ENCODE measurements at places on chromosomes 2 and 18.

- DNase-seq = no peak
These were observed 222.4 kb upstream of the RAB12 start for GRCh38 chr18:8386669-8387380.

GRCh38 chr2:160878618-160879017 is 281.6 kb upstream of the TANK start:
- DNase-seq = no peak

DNA sequence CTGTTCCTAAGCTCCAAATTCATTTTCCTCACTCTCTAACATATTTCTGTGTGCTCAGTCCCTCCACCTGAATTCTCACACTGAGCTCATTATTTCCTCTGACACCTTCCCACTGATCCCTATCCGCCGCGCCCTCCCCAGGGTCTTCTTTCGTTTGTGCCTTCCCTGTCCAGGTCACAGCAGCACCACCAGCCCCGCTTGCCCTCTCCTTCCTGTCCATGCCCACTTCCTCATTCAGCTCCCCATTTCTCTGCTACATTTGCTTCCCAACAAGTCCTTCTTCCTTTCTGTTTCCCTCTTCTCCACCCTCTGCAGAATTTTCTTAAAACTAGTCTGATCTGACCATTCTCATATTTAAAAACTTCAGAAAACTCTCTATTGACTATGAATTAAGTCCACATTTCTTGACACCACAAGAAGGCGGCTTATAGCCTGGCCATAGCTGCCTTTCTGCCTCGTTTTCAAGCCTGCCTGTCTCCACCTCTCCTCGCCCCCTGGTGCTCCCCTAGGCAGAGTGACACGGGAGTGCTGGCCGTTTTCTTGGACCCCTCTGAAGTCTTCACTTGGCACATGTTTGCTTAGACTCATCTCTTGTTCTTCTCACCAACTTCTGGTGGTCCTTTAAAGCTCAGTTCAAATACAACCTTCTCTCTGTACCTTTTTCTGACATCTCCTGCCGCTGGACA is 138.7 kb upstream of the BOD1L2 start:
- no peak for DNase-seq

- no peak for DNase-seq
These were observed 45.4 kb downstream of the SLC16A14 start for GRCh38 chr2:230023313-230023712.

DNA sequence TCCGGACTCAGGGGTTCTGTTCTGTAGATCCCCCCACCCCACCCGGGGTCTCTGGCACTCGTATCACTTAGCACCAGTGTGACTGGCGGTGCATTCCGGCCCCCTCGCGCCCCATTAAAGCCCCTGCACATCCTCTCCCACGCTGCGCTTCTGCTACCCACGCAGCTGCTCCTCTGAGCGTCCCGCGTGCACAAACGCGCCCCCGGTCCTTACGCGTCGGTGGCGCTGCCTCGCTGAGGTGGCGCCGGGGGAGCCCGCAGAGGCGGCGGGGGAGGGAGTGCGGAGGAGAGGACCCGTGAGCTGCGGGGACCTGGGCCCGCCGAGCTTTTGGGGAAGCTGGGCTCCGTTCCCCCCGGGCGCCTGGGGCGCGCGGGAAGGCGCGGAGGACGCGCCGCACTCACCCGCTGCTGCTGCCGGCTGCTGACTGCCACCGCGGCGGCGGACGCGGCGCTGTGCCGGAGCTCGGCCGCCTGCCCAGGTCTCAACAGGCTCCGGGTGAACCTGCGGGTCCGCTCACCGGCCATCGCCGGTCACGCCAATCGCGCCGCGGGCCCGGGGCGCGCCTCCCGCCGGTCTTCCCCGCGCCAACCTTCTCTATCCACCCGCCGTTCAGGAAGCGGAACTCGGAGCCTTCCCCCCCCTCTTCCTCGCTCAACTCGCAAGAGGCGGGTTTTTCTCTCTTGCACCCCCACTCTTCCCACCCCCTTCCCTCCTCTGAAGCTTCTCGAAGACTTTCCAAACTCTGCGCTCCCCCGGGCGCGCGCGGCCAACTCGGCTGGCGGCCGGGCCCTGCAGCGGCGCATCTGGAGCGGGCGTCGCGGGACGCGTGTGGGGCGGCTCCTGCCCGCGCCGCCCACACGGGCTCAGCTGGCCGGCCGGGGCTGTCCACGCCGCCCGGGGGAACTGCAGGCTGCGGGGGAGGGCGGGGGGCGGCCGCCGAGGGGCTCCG is at the start of gene DOCK10:
Gene DOCK10 (minus strand): TSS at position 618 of the 949 bp plus-strand sequence. CDS start 94 bp downstream, at position 524.
- no peak for DNase-seq

DNA sequence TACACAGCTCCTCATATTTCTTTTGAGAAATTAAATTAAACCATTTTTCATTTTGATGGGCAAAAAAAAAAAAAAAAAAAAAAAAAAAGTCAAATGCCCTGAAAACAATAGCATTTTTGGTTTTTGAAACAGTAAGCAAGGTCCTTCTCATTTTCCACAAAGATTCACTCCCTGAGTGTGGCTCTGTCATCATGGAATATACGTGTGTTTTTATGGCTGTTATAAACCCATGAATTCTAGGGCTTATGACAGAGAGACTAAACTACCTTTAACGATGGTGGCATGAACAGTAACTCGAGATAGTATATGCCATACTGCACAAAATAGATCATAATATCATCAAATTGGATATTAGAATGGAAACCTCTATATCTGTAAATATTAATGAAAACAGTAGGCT is 179.2 kb upstream of the ZNF521 start:
- no peak for DNase-seq

GRCh38 chr18:48735681-48736255 is 196.9 kb downstream of the CTIF start:
- DNase-seq = no peak

DNA sequence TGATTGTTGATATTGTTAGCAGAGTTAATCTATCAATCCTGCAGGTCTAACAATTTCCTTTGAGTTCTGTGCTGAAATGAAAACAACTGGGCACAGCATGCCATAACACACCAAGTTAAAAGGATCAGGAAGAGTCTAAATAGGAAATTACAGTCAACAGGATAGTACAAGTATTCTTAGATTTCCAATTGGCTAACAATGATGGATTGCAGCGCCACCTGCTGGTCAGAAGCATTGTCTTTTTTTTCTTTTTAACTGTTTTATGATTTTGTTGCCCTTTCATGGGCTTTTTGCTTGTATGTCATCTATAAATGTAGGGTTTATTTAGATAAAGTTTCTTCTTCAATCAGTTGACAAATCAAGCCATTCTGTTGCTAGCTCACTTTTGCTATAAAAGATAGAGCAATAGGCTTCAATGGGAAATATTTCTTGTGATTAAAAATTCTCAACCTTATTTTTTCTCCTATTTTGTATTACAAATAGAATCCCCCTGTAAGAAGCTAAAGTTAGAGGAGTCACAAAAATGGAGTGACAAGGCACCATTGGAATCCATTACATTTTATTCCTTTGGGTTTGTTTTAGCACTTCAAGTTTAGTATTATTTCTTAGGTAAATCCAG is 40.8 kb upstream of the RPRM start:
- DNase-seq = peak; percentile 66

DNA sequence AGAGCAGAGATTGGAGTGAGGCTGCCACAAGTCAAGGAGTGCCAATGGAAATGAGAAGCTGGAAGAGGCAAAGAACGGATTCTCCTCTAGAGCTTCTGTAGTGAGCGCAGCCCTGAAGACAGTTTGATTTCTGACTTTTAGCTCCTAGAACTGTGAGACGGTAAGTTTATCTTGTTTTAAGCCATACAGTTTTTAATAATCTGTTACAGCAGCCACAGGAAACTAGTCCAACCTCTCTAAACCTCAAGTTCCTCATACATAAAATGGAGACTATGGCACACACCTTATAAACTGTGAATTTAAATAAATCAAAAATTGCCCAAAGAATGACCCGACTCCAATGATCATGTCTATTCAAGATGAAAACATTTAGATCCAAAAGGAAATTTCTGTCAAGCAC is 596.5 kb downstream of the BCL11A start:
- no peak for DNase-seq

DNA sequence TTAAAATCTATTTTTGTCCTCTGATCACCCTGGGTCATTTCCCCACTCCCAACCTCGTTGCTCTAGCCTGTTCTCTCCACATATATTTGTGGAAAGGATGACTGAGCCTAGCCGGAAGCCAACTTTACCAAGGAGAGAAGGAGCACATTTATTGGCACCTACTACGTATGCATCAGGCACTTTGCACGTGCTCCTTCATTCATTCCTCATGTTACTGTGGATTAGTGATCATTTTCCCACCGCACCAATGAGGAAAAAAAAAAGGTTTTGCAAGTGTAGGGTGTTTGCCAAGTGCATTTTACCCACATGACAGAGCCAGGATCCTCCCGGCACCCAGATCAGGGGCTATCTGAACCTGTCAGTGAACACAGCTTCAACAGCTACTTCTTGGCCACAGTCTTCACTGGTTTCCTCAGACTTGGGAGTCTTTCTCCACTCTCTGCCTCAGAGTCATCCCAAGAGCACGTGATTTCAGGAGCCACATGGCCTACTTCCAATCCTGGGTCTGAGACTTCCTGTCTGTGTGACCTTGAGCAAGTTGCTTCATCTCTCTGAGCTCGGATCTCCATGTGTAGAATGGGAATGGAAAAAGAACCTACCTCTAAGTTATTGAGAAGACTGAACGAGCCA is 1.9 kb upstream of the C1QL2 start:
- DNase-seq = no peak

DNA sequence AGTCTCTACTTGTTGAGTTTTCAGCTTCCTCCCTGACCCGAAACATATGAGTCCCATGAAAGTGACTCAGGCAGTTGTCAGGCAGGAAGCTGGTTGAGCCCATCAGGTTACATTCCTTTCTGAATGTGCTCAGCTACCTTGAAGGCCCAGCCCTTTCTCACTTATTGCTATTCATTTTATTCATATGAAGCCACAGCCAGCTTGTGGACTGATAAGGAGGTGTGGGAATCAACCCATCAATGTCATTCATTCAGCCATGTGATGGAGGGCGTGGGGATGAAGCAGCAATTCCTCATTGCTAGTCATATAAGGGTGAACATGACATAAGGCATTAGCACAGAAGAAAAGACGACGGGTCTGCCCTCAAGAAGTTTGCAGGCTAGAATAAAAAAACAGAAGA is 5.3 kb upstream of the VPS4B start:
- DNase-seq = no peak

- DNase-seq = no peak
These were observed 43.4 kb downstream of the ITGB6 start for GRCh38 chr2:160156665-160157064.

DNA sequence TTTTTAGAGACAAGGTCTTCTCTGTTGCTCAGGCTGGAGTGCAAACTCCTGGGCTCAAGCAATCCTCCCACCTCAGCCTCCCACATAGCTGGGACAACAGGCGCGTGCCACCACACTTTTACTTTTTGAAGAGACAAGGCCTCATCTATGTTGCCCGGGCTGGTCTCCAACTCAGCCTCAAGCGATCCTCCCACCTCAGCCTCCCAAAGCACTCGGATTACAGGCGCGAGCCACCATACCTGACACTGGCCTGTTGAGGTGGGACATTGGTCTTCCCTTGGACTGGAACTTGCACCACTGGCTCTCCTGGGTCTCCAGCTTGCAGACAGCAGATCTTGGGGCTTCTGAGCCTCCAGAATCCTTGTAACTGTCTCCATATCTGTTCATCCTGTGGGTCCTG is 75.6 kb downstream of the NDUFA10 start:
- DNase-seq = no peak

DNA sequence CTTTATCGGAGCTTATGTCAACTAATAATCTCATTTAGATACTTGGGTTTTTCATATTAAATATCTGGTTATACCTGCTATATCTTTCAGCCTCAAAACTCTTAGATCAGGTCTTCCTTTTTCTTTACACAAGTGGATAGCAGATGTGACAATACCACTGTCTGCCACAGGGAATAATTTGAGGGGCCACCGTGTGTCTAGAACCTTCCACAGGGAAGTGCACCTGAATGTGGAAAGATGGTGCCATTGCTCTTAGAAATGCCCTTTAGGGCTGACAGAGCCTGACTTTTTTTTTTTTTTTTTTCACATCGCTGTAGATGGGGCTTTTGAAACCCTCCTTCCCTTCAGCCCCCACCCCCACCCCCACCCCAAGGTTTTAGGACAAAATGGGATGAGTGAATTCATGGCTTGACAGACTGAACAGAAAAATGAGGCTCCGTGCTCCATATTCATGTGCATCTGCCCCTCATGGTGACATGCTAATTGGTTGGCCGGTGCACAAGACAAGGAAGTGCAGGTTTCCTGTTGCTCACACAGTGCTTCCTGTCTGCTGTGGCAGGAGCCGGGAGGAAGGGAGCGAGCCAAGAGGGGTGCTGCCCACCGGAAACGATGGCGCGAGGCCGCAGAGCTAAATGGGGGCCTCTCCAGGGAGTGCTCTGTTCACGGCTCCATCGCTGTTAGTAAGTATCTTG is 246.0 kb downstream of the LDLRAD4 start:
- DNase-seq = no peak

GRCh38 chr2:160469164-160469563 is 24.4 kb downstream of the RBMS1 start:
- DNase-seq = no peak

- DNase-seq = peak; percentile 81
These were observed 299.2 kb upstream of the ZSWIM2 start for GRCh38 chr2:187148059-187148714.

DNA sequence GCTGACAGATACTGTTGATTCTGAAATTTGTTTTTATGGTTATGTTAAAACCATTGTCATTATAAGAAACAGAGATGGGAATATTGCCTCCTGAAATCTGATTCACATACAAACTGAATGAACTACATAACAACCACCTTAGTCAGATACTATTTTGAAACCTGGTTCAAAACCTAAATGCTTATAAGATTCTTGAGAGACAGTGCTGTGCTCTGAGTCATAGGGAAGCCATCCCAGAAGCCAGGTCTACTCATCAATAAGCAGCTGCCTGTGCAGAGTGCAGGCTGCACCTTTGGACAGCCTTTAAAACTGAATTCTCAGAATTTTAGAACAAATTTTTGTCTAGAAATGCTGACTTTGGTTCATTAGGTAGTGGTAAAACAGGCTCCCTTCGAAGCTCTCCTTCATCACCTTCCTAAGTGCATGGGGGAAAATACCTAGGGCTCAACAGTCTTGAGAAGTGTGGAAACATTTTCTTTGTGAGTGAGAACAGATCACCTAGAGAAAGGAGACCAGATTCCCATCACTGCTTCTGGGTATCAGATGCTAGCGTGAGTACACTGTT is at the start of gene SERPINB7:
Gene SERPINB7 (plus strand): TSS at position 253 of the 565 bp plus-strand sequence. CDS start 6,955 bp downstream, outside the sequence.
- no peak for DNase-seq

GRCh38 chr2:71478806-71479205 is 25.4 kb downstream of the DYSF start:
- no peak for DNase-seq

DNA sequence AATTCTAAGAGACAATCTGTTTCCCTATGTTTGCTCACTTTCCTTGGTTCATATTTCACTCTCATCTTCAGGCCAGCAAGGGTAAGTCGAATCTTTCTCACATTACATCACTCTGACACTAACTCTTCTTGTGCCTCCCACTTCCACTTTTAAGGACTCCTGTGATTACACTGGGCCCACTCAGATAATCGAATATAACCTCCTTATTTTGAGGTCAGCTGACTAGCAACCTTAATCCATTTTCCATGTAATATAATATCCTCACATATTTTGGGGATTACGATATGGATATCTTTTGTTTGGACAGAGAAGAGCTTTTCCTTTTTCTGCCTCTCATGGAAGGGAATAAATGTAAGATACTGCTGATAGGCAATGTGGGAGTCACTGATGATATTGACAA is 2015.7 kb upstream of the LRRTM1 start:
- no peak for DNase-seq

Data from NCI-H1694 treated with DMSO at 0.1 percent for 48 hours (cell line).